AG20443 (cell line): ENCODE measurements at places on chromosomes 6 and 20.
A peak's percentile ranks its signal among the peaks of the same experiment; 100 is the strongest.

DNA sequence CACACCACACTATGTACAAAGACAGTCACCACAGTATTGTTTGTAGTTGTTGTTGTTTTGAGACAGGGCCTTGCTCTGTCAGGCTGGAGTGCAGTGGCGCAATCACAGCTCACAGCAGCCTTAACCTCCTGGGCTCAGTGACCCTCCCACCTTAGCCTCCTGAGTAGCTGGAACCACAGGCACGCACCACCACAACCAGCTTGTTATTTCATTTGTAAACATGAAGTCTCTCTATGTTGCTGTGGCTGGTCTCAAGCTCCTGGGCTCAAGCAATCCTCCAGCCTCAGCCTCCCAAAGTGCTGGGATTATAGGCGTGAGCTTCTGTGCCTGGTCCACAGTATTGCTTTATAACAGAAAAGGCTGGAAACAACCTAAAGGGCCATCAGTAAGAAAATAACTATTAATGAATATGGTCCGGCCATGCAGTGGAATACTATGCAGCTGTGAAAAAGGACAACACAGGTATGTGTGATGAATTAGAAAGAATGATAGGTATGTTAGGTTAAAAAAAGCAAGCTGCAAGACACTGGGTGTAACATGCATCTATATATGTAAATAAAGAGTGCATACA, 30.0 kb upstream of the PTGIS start:
- DNase-seq = no peak

DNA sequence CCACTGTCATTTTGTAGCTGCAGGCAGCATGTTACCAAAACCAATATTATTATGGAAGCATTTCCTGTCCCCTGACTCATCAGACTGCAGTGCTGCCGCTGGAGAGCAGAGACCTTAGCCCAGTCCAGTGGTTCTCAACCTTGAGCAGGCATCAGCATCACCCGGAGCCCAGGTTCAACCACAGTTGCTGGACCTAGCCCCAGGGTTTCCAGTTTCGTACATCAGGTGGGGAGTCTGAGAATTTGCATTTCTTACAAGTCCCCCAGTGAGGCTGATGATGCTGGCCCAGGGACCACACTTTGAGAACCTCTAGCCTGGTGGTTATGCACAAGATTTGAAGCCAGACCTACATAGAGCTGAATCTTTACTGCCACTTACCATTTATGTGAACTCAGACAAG, 47.3 kb downstream of the LY86 start:
- DNase-seq = no peak

GRCh38 chr6:26029857-26030653, 57.2 kb upstream of the HFE start:
- no peak for DNase-seq

DNA sequence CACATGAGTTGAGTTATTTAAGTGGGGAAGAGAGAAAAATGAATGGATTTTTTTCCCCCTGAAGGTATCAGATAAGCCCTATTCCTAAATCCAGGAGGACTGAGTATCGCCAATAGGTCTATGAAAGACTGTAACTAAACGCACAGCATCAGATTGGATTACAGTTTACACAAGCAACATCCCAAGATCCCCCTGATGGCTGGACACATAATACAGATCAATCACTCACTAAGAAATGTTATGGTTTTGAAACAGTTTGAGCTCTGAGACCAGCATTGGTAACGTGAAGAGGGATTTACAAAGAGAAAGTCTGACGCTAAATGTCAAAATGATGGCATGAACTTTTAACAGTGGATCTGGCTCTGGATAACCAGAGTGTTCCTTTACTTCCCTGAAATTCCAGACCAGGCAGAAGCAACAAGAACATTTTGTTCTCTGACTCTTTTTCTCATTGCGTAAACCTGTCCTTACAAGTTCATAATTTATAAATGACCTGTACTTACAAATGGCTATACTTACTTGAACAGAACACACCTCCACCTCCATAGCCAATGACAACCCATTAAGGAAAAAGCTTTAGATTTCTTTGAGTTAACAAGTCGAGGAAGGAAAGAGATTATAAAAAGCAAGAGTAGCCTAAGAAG, 131.8 kb upstream of the BEND3 start:
- no peak for DNase-seq

DNA sequence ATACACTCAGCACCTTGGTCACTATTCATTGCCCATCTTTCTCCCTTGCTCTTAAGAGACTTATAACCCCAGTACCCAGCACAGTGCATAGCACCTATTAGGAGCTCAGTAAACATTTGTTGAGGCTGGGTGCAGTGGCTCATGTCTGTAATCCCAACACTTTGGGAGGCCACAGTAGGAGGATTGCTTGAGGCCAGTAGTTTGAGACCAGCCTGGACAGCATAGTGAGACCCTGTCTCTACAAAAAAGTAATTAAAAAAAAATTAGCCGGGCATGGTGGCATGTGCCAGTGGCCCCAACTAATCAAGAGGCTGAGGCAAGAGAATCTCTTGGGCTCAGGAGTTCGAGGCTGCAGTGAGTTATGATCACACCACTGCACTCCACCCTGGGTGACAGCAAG, 8.2 kb upstream of the EIF2S2 start:
- no peak for DNase-seq

DNA sequence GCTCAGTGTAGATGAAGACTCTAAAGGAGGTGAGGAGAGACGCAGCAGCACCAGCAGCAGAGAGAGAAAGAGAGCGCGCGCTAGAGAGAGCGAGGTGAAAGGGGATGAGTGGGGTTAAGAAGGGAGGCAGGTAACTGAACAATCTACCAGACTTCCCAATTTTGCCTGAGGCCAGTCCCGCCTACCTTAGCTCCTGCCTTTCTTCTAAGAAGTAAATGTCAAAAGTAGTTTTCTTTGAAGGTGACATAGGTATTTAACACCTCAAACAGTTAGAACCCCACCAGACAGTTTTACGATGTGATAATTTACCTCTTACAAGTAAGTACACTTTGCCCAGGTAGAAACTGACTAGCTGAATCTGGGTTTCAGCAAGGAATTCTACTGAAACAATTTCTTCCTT, 132.0 kb upstream of the EEF1E1 start:
- no peak for DNase-seq

DNA sequence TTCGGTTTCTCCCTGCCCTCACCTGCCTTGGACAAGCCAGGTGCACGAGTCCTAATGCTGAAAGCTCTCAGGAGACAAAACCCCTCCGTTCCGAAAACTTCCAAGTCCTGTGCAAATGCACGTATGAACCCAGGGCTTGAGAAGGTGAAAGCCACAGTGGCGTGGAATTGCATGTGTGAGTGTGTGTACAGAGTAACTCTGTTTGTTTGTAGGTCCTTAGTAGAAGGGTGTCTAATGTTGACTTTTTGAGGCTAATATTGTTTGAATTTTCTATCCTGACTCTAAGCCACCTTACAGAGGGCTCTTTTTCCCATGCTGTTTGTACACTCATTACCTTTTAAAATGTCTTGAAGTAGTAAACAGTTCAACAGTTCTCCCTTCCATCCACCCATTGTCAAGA, 129.1 kb downstream of the FOXA2 start:
- DNase-seq = no peak

GRCh38 chr6:105320271-105320670, 82.6 kb downstream of the PREP start:
- no peak for DNase-seq

DNA sequence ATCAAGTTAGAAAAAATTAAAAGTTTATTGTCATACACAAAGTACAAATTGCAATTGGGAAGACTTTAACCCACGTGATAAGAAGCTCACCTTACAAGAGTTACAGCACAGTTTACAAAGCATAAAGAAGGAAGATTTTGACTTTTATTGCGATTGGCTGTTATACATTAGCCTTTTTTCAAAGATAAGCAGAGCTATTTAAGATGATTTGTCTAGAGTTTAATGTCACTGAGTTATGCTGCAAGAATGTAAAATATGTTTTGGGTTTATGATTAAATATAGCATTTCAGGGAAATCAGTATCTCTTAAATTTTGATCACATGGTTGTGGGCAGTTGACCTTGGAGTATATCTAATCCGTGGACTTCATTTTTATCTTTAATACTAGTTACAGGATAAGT, 664.2 kb upstream of the PTCHD4 start:
- DNase-seq = no peak

- DNase-seq = no peak
These were observed 1.7 kb downstream of the TAP2 start for GRCh38 chr6:32836873-32837272.

GRCh38 chr6:99416226-99416625, 8.9 kb downstream of the PNISR start:
- no peak for DNase-seq

DNA sequence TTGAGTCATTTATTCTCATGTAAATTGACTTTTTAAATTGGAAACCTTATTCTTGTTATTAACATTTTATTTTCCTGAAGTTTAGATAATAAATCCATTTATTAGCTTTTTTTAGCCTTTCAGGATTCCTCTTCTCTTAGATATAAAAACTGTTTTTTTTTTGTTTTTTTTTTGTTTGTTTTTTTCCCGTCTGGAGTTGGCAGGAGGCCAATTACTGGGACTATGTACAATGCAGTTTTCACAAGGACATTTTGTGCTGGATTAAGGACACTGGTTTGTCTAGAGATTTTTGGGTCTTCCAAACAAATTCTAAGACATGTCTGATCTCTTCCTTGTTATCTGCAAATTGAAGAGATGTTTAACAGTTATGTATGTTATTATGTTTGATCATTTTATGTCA, 1.3 kb downstream of the BTNL2 start:
- DNase-seq = no peak

- no peak for DNase-seq
These were observed 26.5 kb upstream of the HECA start for GRCh38 chr6:139108378-139108777.

- no peak for DNase-seq
These were observed 191.2 kb upstream of the PREP start for GRCh38 chr6:105593805-105594671.

DNA sequence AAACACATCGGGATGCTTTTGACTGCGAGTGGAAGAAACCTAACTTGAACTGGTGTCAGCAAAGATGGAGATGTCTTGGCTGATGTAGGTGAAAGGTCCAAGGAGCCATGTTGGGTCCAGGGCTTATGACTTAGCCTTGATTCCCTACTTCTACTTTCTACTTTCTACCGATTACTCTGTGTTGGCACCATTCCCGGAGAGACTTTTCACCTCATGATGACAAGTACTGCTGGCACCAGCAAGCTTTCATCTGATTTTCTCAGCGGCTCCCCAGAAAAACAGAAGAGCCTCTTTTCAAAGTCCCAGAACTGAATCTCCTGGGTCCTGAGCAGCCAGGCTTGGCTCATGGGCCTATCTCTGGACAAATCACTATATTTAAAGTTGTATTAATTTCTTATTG, 4.9 kb upstream of the EDN3 start:
- DNase-seq = no peak

DNA sequence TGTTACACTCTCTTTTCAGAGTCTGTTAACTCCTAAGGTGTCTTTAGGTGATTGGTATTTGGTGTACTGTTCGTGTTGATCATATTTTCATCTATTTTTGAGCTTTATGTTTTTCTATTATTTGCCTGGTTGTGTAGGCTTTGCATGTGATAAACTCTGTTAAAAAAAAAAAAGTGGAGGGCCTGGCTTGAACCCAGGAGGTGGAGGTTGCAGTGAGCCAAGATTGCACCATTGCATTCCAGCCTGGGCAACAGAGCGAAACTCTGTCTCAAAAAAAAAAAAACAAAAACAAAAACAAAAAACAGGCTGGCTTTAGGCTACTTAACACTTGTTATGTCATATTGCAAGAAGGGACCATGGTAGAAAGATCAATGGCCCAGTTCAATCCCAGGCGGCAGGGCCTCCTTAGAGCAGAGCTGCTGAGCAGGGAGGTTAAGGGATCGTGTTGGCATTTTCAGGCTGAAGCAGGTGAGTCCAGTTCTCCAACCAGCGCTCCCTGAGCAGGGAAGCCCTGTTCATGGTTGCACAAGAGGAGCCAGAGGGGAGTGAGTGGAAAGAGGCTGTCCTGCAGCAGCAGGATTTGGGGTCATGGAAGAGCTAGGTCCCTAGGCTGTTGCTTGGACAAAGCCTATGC, 8.5 kb downstream of the PYGB start:
- no peak for DNase-seq

DNA sequence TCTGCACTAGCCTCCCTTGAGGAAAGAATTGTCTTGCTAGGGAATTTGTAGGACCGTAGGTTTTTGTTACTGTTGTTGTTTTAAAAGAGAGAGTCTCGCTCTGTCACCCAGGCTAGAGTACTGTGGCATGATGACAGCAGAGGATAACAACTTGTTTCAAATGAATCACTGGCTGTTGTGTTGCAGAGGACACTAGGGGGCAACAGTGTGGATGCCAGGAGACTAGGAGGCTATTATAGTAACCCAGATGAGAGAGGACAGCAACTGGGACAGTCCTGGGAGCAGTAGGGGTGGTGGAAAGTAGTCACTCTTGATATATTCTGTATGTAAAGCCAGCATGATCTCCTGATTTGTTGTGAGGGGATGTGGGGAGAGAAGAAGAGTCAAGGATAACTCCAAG, 41.8 kb upstream of the LAMA4 start:
- peak; percentile 75 for DNase-seq

DNA sequence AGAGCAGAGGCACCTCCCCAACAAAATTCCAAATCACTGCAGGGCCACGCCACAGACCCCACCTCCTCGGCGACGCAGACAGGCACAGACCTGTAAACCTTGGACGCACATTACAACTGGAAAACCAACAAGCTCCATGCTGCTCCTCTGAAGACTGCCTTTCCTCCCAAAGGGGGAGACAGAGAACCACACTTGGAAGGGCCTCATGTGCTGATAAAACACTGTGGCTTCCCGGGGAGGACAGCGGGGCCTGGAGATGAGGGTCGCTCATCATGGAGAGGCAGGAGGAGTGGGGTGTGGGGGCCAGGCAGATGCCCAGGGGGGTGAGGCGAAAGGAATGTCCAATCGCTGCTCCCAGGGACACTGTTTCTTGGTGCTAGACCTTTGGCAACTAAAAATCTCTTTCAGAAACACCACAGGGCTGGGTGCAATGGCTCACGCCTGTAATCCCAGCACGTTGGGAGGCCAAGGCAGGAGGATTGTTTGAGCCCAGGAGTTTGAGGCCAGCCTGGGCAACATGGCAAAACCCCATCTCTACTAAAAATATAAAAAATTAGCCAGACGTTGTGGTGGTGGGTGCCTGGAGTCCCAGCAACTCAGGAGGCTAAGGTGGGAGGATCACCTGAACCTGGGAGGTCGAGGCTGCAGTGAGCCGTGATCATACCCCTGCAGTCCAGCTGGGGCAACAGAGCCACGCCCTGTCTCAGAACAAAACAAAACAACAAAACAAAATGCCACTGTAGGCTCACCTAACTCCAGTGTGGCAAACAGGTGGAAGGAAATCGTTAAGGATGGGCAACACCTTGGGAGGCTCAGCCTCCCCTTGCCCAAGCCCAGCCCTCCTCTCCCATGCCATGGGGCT, 53.8 kb downstream of the ABHD12 start:
- DNase-seq = peak; percentile 34

GRCh38 chr6:142296975-142297604, 4.7 kb upstream of the ADGRG6 start:
- no peak for DNase-seq

DNA sequence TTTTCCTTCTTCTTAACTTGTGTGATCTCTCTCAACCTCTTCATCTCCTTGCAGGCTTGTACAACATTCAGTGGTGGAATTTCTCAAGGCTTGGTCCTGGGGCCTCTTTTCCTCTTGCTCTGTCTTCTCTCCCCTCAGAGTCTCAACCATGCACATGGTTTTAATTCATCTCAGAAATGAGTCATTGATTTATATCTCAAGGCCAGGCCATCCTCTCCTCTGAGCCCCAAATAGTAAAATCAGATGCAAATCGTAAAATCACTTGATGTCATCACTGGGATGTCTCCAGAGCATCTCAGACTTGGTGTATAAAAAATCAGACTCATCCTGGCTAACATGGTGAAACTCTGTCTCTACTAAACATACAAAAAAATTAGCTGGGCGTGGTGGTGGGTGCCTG, 85.0 kb downstream of the FNDC1 start:
- peak; percentile 37 for DNase-seq

- DNase-seq = no peak
These were observed 169.1 kb downstream of the MAFB start for GRCh38 chr20:40519918-40520317.
